ENCODE measurements at places on chromosomes 12 and 14.

- DNase-seq = no peak
Observed at GRCh38 chr12:45356822-45357538, 141.1 kb downstream of the ANO6 start.

- DNase-seq = no peak
Observed at GRCh38 chr12:88801227-88802095, 221.2 kb upstream of the KITLG start.

GRCh38 chr14:99566009-99566389 is 38.0 kb downstream of the CCDC85C start:
- no peak for DNase-seq

DNA sequence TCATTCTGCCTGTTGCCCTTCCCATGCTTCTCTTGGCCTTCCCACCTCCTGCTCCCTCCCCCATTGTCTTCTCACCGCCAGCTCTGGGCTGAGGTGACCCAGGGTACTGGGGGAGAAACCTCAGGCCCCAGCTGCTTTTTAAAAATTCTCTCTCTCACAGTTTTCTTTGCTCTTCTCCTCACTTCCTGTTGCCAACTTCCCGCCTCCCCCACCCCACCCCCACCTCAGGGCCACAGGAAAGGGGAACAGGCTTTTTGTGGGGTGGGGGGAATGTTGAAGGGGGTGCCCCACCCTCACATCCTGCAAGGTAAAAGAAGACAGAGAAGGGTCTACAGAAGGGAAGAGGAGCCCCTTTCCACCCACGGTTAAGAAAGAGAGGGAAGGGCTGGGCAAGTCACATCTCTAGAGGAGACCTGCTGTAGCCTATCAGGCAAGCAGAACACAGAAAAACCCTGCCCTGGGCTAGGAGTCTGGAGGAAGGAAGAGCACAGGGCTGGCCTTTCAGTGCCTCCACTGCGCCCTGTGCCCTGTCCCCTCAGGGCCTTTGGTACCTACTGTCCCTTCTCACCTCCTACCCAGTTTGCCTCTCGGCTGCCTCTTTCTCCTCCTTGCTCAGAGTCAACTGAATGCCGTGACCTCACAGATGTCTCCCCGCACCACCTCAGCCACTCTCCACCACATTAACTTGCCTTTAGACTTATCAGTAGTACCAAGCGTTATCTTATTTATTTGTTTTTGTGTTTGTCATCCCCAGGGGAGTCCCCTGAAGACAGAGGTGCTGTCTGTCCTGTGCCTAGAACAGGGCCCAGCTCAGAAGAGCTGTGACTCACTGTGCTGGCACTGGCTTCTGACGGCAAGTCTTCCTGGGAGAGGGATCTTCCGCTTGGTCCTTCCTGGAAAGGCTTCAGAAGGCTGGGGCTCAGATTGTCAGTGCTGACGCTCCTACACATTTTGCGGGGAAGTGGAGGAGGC is 1.7 kb downstream of the ARHGAP9 start:
- no peak for DNase-seq

DNA sequence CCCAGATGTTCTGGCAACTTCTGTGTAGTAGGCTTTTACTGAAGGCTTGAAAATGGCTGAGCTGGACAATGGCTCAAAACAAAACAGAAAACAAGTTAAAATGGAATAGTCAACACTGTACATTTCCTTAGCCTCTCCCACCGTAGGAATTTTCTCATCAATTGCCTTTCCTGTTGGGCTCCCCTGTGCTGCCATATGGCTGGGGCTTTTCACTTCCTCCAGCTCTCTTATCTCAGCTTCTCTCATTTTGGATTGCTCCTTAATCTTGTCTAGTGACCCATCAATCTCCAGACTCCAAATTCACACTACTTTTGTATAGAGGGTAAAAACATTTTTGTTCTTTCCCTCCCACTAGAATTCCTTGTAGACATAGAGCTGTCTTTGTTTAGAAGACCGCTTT is 50.4 kb upstream of the RPH3A start:
- DNase-seq = no peak

GRCh38 chr12:92059960-92060359 is 85.7 kb downstream of the BTG1 start:
- DNase-seq = peak; percentile 61

- DNase-seq = no peak
Observed at GRCh38 chr12:127820846-127821245, 446.1 kb upstream of the TMEM132C start.

GRCh38 chr14:72182708-72183432 is 250.6 kb downstream of the RGS6 start:
- DNase-seq = no peak

DNA sequence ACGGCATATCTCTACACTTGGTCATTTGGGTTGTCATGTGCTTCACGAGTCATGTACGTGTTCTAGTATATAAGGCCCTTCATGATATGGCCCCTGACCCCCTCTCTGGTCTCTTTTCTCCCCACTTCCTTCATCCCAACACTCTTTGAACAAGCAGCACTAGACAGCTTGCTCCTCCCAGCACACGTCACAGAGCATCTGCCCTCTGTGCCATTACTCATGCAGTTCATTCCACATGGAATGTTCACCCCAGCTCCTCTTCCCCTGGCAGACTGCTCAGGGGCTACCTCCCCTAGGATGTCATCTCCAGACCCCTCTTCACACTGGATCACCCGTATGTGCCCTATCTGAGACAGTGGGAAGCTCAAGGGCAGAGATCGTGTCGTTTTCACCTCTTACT is 14.1 kb upstream of the LRP1-AS start:
- DNase-seq = no peak

GRCh38 chr14:104732355-104732804 is 8.4 kb downstream of the ADSS1 start:
- no peak for DNase-seq

GRCh38 chr12:96495841-96496545 is 6.6 kb downstream of the CFAP54 start:
- no peak for DNase-seq

DNA sequence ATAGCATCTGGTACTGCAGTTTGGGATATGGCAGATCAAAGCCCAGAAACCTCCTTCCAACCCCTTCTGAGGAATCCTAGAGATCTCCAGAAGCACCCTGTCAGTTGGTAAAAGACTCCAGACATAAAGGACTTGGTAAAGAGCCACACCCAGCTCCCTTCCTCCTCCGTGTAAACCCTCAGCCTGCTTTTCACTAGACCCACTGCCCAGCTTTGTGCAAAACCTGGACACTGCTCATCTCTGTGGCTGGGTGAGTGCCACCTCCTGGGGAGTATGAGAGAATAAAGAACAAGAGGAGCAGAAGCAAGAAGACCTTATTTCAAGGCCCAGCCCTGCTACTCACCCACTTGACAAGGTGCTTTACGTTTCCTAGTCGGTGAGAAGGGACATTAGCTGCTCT is 33.0 kb downstream of the ANO2 start:
- no peak for DNase-seq

- no peak for DNase-seq
Observed at GRCh38 chr12:53536962-53537361, 29.7 kb upstream of the NPFF start.

DNA sequence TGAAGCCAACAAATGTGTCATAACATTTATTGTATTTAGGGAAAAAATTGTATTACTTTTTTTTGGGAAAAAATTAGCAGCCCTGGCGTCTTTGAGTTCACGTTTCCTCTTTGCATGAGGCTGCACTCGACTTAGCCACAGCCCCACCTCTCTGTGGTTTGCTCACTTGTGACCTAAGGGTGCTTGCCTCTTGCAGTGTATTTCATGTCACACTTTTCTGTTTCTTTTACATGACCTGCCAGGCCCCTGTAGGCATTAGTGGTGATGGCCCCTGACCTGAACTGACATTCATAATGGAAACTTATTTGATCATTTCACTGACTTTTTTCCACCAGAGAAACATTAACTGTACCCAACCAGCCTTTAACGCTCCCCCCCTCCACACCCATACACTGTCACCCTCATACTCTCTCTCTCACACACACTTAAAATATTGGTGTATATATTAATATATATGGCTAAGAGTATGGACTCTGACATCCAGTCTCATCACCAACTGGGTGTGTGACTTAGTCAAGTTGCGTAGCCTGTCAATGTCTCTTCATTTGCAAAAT is 122.9 kb downstream of the PRKCH start:
- DNase-seq = no peak

GRCh38 chr12:27696864-27697564 is 767 bp downstream of the REP15 start:
- no peak for DNase-seq

GRCh38 chr12:47033789-47034555 is 45.4 kb upstream of the PCED1B start:
- DNase-seq = no peak

- DNase-seq = no peak
Observed at GRCh38 chr12:41835556-41835955, 309.1 kb downstream of the GXYLT1 start.

DNA sequence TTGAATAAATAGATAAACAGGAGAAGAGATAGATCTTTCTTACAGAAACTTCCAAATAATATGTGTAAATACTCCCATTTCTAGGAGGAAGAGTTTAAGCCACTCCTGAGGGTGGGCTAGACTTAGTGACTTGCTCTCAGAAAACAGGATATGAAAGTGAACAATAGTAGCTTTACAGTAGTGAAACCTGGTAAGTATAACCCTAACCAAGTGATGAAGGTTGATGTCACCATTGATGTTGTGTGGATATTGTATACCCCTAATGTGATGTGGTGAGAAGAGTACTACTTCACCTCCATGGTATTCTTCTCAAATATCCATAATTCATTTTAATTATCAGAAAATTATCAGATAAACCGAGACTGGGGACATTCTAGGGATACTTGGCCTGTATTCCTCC is 20.9 kb downstream of the AKAP6 start:
- no peak for DNase-seq

- no peak for DNase-seq
Observed at GRCh38 chr12:130919086-130919485, 34.6 kb upstream of the ADGRD1 start.

DNA sequence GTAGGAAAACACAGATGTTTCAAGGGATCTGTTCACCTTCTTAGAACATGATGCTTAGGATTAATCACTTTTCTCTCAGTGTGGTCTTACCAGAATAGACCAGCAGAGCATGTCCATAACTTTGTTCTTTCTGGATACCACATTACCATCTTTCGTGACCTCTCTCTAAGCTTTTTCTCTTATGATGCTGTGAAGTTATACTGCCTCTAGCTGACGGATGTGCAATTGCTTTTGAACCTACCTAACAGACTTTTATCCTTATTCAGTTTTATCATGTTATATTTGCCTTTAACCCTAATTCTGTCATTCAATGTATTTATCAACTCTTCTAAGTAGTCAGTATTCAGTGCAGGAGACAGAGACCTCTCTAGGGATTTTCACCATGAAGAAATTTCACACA is 246.7 kb downstream of the DACT1 start:
- no peak for DNase-seq

DNA sequence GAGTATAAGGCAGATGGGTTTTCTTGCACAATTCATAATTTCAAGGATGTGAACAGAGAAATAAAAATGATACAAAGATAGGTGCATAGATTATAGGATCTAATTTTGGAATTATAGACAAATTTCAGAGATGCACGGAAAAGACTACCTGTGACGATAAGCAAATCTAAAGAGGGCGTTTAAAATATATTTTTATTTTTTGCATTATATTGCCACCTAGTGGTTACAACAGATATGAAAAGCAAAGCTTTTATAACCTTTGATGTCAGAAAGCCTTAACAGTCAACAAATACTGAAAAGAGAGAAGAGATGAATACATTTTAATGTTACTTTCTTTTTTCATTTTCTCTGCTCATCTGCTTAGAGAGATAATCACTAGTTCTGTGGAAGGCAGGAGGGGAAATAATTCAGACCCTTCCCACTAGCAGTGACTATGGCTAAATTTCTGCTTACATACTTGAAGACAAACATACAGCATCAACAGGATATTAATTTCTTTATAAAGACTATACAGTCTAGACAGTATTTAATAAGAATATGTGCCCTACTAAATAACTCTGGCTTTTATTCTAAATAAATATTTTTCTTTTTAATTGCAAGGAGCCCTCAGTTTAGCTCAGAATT is 46.3 kb downstream of the NTS start:
- DNase-seq = peak; percentile 1

DNA sequence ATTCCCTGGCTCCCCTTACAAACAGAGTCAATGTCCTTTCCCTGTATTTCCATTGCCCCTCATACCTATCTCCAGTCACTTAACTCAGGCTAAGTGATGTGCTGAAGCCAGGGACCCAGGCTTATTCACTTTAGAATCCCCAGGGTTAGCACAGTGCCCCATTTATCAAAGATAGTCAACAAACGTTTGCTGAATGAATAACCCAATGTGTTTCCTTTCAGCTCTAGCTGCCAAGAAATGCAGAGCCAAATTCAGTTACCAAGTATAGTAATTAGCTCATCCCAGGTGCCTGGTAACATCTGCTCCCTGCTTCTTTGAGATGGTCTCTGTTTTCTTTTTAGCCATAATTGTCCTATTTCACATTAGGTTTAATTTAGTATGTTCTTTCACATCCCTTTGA is 189.5 kb downstream of the PHLDA1 start:
- no peak for DNase-seq

GRCh38 chr14:24911324-24912109 is 138.4 kb downstream of the STXBP6 start:
- peak; percentile 17 for DNase-seq

DNA sequence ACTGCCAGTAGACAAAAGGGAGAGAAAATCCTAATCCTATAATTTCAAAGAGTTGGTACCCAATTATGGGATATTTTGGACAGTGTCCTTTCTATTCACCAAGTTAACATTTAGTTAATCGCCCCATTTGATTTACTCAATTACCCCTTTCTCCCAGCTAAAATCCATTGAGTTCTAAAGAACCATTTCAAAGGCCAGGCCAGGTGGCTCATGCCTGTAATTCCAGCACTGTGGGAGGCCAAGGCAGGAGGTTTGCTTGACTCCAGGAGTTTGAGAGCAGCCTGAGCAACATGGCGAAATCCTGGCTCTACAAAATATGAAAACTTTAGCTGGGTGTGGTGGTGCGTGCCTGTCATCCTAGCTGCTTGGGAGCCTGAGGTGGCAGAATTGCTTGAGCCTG is 5.5 kb upstream of the GPR19 start:
- no peak for DNase-seq

DNA sequence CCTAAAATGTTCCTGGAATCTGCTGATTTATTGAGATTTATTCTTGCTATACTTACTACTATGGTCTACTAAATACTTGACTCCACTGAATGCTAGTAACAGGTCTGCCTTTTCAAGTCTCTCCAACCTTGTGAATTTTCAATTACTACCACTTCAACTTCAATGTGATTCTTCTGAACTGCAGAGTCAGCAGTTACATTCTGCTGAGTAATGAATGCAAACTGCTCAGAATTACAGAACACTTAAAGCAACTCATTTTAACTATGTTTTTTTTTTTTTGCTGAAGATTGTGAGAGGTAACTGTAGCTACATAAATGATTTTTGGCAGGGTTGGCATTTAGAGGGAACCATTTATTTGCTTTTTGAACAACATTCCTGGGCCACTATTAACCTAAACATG is 41.8 kb downstream of the ARF6 start:
- no peak for DNase-seq

DNA sequence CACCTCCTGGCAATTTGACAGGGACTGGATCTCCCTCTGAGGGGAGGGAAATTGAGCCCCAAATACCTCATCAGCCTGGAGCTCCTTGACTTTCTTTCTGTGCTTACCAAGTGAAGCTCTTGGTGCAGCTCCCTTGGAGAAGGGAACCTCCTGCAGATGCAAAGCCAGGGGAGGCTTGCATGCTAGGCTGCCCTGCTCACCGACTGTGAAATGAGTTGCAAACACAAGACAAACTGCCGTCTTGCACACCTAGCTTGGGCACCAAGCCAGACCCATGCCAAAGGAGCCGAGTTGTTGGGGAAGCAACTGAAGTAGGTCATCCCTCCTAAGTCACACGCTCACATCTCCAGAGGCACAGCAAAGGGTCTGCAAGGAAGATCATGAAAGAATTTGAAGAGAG is 95.2 kb downstream of the GTF2A1 start:
- no peak for DNase-seq
